ENCODE measurements at places on chromosomes 16 and 17. TPM values are rescaled to one million over a fixed set of nuclear protein-coding genes. Genes with fewer than 3 reads are reported as not detected.

IL17C gene
- total RNA-seq: not detected

CDRT15 gene
- total RNA-seq: not detected

RNPS1 gene
- total RNA-seq: 258 TPM

LITAF gene
- total RNA-seq: 190 TPM

KCNH6 gene
- not detected for total RNA-seq

C1QBP gene
- total RNA-seq: 590 TPM

HS3ST3A1 gene
- 0.24 TPM for total RNA-seq

TMEM238L gene
- total RNA-seq: not detected

KRT15 gene
- 2.9 TPM for total RNA-seq

PSMB3 gene
- 463 TPM for total RNA-seq

C1QTNF8 gene
- not detected for total RNA-seq
